Activated T-cell treated with anti-CD3 and anti-CD28 coated beads, Interleukin-2, amount 50 U/mL, for 4 hours (primary cell): ENCODE measurements at places on chromosomes 13 and 19. TPM values are rescaled to one million over a fixed set of nuclear protein-coding genes. Genes with fewer than 3 reads are reported as not detected.

GRCh38 chr13:74444864-74445479 is 310.8 kb upstream of the KLF12 start:
- no peak for DNase-seq

MUC16 gene
- 0.03 TPM for total RNA-seq

DIAPH3 gene
- 3.7 TPM for total RNA-seq

- peak; percentile 73 for DNase-seq
These were observed 6.7 kb downstream of the NAPSA start for GRCh38 chr19:50358483-50359327.

DNA sequence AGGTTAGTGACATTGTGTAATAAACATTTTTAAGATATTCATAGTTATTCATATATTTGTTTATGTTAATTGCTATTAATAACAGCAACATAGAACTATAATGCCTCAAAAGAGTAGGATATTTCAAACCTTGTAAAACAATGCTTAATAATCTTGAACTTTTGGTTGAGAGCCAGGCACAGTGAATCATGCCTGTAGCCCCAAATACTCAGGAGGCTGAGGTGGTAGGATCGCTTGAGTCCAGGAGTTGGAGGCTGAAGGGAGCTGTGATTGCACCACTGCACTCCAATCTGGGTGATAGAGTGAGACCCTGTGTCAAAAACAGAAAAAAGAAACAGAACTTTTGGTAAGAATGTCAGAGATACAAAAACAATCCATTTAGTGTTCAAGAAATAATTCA is 213.9 kb upstream of the SLITRK1 start:
- no peak for DNase-seq

DNA sequence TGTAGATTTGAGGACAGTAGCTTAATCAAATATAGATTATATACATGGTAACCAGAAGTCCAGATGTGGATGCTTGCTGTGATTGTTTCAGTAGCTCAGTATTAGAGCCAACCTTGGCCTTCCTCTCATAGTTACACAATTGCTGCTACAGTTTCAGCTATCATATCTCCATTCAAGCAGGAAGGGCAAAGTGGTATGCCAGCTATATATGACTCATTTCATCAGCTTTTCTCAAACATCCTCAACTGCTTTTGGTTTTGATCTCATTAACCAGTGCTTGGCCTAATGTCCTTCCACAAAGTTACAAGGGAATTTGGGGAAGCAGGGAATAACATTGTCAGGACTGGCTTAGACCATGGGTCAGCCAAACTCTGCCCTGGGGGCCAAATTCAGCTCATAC is 73.0 kb upstream of the MAB21L1 start:
- no peak for DNase-seq

PRR20A gene
- not detected for total RNA-seq

ZNF284 gene
- 1.5 TPM for total RNA-seq

DNA sequence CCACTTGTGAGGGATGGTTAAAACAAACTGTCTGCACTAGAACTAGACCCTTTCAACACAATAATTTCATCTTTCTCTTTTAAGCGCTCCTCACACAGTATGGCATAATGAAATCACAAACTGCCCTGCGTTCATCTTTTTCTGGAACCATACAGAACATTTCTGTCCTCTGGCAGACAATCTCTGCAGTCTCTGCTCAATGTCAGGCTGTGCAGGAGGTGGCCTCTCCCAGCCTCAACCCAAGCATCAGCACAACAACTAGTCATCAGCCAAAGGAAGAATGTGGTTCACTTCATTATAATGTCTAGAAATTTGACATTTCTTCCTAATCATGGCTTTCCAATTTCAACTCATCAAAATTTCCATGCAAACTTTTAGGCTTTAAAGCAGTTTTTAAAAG is 125.1 kb upstream of the STARD13 start:
- DNase-seq, result no peak

DNA sequence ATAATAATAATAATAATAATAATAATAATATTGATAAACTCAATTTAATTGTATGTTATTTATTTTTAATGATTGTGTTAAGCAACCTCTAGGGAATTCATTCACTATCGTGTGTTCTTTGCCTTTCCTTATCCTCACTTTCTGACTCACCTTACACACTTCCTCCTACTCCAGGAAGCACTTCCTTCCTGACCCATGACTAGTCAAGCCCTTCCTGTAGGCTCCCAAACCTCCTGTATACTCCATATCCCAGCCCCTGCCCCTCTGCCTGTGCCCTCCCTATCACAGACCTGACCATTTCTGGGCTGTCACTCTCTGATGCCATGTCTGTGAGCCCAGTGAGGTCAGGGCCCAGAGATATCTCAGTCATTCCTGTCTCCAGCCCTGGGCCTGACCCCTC is 7.6 kb downstream of the LGALS4 start:
- no peak for DNase-seq

DNA sequence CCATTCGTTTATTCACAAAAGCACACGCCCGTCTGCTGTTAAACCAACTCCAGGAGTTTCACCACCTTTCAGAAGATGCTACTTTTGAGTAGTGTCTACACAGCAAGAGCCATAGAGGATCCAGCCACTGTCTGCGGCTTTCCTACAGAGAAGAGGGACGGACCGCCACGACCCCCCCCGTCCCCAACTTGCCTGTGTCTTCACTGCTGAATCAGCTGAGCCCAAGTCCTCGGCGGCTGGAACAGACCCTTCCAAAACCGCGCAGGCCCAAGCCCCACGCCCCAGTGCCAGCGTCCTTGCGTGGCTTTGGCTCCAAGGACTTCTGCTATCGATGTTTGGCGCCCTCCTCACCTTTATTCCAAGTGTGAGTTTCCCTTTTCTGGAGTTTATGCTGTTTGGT is 65.1 kb downstream of the SPACA7 start:
- DNase-seq, result no peak

DACH1 gene
- not detected for total RNA-seq

DNA sequence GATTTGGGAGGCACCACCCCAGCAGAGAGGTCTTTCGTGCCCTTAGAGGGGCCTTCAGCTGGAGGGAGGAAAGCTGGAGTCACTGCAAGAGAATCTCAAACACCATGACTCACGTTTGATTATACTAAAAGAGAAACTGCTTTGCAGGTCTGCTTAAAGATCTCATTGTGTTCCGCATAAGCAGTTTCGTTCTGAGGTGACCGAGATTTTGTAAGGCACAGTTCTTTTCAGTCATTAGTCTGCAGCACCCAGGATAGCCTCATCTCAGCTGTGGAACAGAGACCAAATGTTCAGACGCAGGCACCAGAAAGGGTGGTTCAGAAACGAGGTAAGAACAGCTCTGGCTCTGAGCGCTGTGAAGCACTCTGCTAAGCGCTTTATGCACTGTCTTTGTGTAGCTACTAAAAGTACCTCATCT is 71.2 kb upstream of the GTF3A start:
- no peak for DNase-seq

- no peak for DNase-seq
These were observed 112.4 kb upstream of the WASF3 start for GRCh38 chr13:26445092-26445491.

GRCh38 chr19:14529254-14530004 is at the start of gene TECR:
TSS of gene TECR (plus strand) at chr19:14529594. CDS start at chr19:14529697, 103 bp downstream.
- DNase-seq, result peak; percentile 100

GRCh38 chr19:45339629-45340028 is 921 bp upstream of the KLC3 start:
- DNase-seq, result no peak

TMEM145 gene
- not detected for total RNA-seq

- DNase-seq, result no peak
These were observed 10.3 kb upstream of the FUT5 start for GRCh38 chr19:5880604-5881078.

GRCh38 chr19:58573658-58574164 is 576 bp upstream of the MZF1 start:
- DNase-seq, result no peak

IGFL2 gene
- not detected for total RNA-seq

CRLF1 gene
- total RNA-seq, result not detected

KLK3 gene
- not detected for total RNA-seq

DNA sequence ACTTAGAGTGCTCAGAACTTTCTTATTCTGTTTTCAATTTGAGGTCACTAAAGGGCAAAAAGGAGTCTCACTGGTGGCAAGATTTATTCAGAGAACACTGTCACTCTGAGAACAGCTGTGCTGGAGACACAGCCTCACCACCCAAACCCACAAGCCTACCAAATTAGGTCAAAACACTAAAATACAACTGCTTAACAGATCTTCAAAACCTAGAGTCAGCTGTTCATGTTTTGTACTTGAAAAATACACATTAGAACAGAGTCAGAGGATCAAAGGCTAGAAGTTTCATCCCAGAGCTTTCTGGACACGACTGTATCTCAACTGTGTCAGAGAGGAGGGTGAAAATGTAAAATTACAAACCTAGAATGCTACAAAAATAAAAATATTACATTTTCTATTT is 89.3 kb downstream of the MIPEP start:
- no peak for DNase-seq

DNA sequence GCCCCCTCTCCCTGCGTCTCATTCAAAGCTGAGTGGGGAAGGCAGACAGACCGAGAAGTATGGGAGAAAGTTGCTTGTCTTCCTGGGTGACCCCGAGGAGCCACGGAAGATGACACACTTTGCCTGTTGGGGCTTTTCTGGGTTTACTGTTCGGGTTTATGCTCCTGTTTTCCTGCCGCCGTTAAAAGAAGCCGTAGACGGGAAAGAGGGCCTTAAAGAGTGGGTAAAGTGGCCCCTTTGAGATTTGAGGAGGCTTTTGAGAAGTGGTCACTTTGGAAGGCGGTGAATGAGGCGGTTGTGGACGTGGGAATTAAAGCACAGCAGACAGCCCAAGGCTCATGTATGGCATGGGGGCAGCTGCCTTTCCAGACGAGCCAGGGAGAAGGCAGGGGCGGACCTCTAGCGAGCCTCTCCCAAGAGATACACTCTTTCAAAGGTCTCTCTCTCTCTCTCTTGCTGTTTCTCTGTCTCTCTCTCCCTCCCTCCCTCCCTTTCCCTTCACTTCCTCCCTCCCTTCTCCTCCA is 493 bp upstream of the LHFPL6 start:
- no peak for DNase-seq

DNA sequence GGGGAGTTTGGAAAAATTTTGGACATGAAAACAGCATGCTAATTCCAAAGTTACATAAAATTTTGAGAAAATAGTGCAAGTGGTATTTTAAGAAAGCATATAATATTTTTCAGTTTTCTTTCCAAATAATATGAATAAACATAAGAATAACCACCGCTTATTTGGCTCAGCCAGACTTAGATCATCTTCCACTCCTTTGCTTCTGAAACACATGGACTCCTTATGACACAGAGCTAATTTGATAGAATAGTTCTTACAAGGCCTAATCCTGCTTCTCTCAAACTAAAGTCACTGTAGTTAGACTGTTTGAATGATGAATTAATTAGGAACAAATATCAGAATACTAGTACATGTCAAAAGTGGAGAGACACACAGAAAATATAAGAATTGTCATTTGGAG is 165.5 kb downstream of the POSTN start:
- no peak for DNase-seq

GTF2F1 gene
- total RNA-seq, result 77.9 TPM

GRCh38 chr19:40690050-40690692 is at the start of gene NUMBL:
TSS of gene NUMBL (minus strand) at chr19:40690651. CDS start at chr19:40690483, 168 bp downstream.
- no peak for DNase-seq

- DNase-seq, result no peak
These were observed 67.4 kb downstream of the GGACT start for GRCh38 chr13:100520936-100521850.

TGFB1 gene
- total RNA-seq, result 142 TPM

IL12RB1 gene
- 14.8 TPM for total RNA-seq

- DNase-seq, result no peak
These were observed 65.1 kb upstream of the UBAC2 start for GRCh38 chr13:99135591-99135990.

DNA sequence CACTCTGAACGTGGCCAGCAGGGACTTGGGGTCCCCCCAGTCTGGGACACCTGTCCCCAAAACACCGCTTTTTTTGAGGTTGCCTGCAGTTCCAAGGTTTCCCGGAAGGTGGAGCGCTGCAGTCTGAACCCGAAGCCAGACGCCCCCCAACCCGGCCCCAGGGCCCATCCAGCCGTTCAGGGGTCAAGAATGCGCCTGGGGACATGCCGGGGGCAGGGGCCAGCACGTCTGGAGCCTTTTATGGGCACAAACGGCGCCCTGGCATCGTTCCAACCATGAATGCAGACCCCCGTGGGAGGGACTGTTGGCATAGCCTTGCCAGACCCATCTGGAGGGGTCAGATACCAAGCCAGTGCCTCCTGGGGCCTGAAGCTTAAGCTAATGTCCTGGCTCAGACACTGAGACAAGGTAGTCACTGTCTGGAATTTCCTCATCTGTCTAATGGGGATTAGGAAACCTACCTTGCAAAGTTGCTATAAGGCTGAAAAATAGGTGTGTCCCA is 6.9 kb downstream of the S1PR5 start:
- DNase-seq, result peak; percentile 59

DNA sequence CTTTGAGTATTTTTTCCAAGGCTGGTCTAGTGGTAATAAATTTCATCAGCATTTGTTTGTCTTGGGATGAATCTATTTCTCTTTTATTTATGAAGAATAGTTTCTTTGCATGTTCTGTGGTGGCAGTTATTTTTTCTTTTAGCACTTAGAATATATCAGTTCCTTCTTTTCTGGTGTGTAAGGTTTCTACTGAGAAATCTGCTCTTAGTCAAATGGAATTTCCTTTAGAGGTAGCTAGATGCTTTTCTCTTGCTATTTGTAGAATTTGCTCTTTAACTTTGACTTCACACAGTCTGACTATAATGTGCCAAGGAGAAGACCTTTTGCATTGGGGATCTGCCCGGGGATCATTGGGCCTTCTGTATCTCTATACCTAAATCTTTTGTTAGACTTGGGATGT is 4.1 kb upstream of the SIGLEC6 start:
- no peak for DNase-seq

DNA sequence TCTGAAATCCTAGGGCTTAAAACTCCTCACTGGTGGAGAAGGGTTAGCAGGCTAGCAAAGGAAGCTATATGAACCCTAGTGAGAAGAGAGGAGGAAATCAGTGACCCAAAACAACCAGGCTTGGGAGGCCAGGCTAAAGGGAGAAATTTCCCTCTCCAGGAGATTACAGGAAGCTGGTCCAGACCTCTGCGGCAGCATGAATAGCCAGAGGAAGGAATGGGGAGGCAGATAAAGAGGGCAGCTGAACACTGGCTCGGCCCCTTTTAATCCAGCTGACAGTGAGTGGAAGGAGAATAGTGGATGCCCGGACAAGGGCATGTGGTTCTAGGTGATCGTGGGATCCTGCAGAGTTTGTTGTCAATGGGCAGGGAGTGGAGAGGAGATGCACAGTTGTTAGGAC is 130.6 kb downstream of the COG6 start:
- DNase-seq, result no peak

- DNase-seq, result no peak
These were observed 177.3 kb upstream of the SERP2 start for GRCh38 chr13:44196196-44196751.

ABCA7 gene
- 8.6 TPM for total RNA-seq

- DNase-seq, result peak; percentile 64
These were observed at the start of gene MAP3K10 for GRCh38 chr19:40190891-40191835. TSS of gene MAP3K10 (plus strand) at chr19:40191426. CDS start at chr19:40192032, 606 bp downstream.

- no peak for DNase-seq
These were observed 852.6 kb downstream of the PCDH9 start for GRCh38 chr13:66377569-66377968.
